ENCODE measurements at places on chromosomes 3 and 15.

- no peak for DNase-seq
Measured at GRCh38 chr3:40677749-40678148, 153.0 kb downstream of the ZNF621 start.

GRCh38 chr15:49370782-49371181 lies 52.3 kb upstream of the FGF7 start:
- peak; percentile 8 for DNase-seq

DNA sequence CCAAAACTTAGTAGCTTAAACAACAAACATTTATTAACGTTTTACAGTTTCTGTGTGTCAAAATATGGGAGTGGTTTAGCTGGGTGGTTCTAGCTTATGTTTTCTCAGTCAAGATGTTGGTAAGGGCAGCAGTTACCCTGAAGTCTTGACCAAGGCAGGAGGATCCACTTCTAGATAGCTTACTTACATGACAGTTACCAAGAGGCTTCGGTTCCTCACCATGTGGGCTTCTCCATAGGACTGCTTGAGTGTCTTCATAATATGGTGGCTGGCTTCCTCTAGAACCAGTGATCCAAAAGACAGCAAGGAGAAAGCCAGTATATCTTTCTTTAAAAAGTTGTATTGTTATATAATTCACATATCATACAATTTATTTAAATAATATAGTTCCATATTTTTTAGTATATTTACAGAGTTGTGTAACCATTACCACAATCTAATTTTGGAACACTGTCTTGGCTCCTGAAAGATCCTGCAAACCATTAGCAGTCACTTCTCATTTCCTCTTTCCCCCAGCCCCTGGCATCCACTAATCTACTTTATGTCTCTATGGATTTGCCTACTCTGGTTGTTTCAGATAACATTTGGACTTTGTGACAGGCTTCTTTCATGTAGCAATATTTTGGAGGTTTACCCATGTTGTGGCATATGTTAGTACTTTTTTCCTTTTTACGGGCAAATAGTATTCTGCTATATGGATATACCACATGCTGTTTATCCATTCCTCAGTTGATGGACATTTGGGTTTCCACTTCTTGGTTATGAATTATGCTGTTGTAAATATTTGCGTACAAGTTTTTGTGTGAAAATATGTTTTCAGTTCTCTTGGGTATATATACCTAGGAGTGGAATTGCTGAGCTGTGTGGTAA lies 33.3 kb downstream of the MAPK6 start:
- no peak for DNase-seq

DNA sequence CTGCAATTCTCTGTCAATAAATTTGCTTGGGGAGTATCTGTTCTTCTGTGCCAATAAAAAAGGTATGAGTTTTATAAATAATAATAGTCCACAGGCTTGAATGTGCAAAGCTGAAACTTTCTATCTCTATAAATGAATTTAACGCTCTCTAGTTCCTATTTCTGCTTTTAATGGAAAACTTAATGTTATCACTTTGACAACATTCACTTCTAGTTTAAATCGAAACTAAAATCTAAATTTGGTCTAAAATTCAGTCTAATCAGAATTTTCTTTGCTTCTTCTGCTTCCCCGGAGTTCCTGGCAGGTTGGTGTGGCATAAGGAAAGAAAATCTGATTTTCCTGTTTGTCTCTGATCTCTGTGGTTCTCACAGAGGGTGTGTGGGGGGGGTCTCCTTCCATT lies 450.1 kb upstream of the TBL1XR1 start:
- DNase-seq, result no peak

- DNase-seq, result no peak
Measured at GRCh38 chr15:69679623-69680228, 227.1 kb downstream of the RPLP1 start.

GRCh38 chr3:58683001-58683458 lies 16.5 kb upstream of the FAM3D start:
- peak; percentile 31 for DNase-seq

- peak; percentile 8 for DNase-seq
Measured at GRCh38 chr15:31197497-31198414, 96.2 kb upstream of the TRPM1 start.

DNA sequence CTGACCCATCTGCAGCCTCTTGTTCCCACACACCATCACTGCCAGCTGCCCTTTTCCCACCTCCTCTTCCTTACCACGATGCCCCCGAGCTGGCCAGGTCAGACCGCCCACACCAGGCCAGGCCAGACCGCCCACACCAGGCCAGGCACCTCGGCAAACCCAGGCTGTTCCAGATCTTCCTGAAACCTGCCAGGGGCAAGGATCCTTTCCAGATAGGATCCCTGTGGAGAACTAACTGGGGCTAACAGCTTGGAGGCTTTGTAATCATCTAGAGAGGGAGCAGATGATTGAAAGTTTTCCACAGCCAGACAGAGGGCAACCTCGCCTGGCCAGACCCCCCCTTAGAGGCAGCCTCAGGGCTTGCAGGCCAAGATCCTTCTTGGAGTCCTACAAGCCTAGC lies 287.3 kb upstream of the TLE3 start:
- DNase-seq, result no peak

- no peak for DNase-seq
Measured at GRCh38 chr3:126968391-126969390, 14.2 kb upstream of the PLXNA1 start.
